WERI-Rb-1 (cell line): ENCODE measurements at places on chromosomes 4 and X.

- DNase-seq = no peak
Measured at GRCh38 chr4:73865431-73866096, 3.6 kb upstream of the CXCL1 start.

- no peak for DNase-seq
Measured at GRCh38 chrX:155031657-155032056, 5.0 kb downstream of the FUNDC2 start.

DNA sequence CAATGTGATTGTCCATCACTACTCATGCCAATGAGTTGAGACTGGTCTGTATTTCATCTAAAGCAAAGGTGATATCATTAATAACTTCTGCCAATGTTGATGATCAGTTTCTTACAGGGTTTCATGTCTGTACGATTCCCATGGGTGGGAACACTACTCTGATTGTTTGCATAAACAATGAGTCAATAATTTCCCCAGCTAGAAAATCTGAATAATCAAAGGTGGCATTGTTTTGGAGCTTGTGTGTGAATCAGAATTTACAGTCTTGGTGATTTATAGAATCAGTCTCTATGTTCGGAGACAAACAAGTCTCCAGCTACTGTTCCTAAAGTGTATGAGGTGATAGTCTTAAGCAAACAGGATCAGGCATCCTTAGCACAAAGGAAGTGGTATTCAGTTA, 35.5 kb upstream of the PARM1 start:
- DNase-seq = no peak

- no peak for DNase-seq
Measured at GRCh38 chr4:39312816-39313215, 53.3 kb downstream of the RFC1 start.

- no peak for DNase-seq
Measured at GRCh38 chr4:42348692-42349091, 48.6 kb upstream of the SHISA3 start.
